Diencephalon (tissue), 1 donor: ENCODE measurements at places on chromosomes 12 and 14. TPM values are rescaled to one million over a fixed set of nuclear protein-coding genes. Genes with fewer than 3 reads are reported as not detected.

SERPINA3 gene
- total RNA-seq, result 2.5 TPM

RDH11 gene
- total RNA-seq, result 133 TPM

SPTSSA gene
- total RNA-seq, result 24.0 TPM

SMOC1 gene
- total RNA-seq, result 33.7 TPM

SPRYD4 gene
- total RNA-seq, result 2.3 TPM

FLRT2 gene
- 46.6 TPM for total RNA-seq

TMEM30B gene
- total RNA-seq, result 0.23 TPM

EPYC gene
- total RNA-seq, result not detected
